ENCODE measurements at places on chromosomes 12 and 14.
A peak's percentile ranks its signal among the peaks of the same experiment; 100 is the strongest.

- peak; percentile 75 for DNase-seq
These were observed 155.7 kb upstream of the C14orf180 start for GRCh38 chr14:104423701-104424405.

GRCh38 chr12:104576980-104577580, 120.3 kb downstream of the CHST11 start:
- DNase-seq = no peak

- DNase-seq = no peak
These were observed 62.1 kb downstream of the SPTB start for GRCh38 chr14:64817631-64818030.

DNA sequence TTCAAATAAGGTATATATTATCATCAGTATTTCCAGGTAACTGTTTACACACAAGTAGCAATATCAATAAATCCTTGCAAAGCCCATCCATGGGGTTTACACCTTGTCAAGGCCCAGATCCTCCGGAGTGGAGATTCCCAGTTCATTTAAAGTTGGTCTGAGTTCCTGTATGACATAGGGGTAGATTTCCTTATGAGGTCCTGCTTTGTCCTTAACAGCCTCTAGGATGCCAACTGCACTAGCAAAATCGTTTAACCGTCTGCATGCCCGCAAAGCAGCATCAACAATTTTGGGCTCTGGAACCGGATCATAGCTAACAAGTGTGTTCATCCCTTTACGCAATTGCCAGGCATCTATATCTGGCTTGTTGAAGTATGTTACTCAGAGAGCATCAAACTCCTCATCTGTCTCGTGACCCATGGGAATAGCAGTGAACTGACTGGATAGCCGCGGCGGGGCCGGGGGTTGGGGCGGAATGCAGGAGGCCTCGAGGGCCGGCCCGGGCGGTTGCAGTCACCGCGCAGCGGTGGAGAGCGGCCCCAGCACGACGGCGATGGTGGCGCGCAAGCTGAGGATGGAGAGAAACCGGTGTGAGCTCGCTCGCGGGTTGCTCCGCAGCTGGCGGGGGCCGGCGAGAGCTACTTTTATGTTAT, 30.6 kb upstream of the FBXO34 start:
- no peak for DNase-seq

DNA sequence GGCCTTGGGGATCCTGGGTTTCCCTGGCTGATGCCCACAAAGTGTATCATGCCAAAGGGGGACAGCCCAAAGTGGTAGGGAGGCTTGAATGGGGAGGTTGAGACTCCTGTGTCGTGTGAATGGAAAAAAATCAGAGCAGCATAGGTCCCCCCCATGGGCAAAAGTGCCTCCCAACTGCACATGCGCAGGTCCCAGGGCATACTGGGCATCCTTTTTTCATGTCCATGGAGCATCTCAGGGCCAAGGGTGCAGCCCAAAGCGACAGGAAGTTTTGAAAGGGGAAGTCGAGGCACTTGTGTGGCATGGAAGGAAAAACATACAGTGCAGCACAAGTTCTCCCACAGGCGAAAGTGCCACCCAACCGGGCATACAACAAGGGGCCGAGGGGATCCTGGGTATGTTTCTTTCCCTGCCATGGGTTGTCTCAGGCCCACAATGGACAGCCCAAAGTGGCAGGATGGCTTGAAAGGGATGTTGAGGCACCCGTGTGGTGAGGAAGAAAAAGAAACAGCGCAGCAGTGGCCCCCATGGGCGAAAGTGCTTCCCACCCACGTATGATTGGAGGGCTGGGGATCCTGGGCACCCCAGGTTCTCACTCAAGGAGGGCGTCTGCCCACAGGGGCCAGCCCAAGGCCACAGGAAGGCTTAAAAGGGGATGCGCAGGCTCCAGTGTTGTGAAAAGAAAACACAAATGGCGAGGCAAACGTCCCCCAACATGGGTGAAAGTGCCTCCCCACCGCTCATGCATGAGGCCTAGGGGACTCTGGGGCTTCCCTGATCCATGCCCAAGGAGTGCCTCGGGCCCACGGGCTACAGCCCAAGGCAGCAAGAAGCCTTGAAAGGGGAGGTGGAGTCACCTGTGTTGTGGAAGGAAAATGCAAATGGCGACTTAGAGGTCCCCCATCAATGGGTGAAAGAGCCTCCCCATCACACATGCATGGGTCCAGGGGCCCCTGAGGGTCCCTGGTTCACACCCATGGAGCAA, 573.7 kb downstream of the ALG10 start:
- DNase-seq = no peak

- no peak for DNase-seq
These were observed 264.1 kb downstream of the TTC8 start for GRCh38 chr14:89088530-89088929.

DNA sequence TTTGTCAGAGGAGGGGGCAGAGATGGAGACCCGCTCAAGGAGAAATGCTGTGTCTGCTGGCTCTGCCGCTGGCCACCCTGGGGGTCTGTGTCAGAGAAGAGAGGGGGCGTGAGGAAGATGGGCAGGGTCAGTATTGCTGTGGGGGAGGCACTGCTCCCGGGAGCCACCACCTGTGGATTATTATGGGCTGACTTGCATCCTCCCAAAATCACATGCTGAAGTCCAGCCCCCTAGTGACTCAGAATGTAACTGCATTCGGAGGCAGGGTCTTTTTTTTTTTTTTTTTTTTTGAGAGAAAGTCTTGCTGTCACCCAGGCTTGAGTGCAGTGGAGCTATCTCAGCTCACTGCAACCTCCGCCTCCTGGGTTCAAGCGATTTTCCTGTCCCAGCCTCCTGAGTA, 12.3 kb downstream of the ABCD4 start:
- DNase-seq = no peak

DNA sequence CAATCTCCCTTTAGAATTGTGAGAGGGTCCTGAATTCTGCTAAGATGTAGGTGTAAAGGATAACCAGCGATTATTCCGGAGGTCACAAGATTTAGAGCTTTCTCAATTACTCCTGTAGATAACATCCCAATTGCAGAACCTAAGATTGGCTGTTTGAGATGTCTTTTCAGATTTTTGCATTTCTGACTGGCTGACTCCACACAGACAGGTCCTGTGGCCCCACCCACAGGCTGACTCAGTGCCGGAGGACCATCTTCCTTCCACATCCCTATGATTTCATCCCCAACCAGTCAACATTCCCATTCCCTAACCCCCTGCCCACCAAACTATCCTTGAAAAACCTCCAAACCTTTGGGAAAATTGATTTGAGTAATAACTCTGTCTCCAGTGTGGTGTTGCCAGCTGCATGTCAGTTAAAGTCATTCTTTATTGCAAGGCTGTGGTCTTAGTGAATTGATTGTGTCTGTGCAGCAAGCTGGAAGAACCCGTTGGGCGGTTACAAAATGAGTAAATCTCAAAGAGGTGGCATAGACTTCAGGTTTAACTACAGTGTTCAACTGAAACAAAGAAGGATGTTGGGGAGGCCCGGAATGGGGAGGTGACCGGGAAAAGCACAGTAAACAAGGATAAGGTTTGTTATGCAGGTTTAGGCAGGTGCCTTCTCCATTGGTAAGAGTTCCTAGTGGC, 10.6 kb downstream of the FNTB start:
- DNase-seq = no peak

GRCh38 chr12:51868821-51869495, 18.9 kb upstream of the ANKRD33 start:
- DNase-seq = peak; percentile 25

Measured in COR-L47 (cell line).